ENCODE measurements at places on chromosomes 3 and 15.

DNA sequence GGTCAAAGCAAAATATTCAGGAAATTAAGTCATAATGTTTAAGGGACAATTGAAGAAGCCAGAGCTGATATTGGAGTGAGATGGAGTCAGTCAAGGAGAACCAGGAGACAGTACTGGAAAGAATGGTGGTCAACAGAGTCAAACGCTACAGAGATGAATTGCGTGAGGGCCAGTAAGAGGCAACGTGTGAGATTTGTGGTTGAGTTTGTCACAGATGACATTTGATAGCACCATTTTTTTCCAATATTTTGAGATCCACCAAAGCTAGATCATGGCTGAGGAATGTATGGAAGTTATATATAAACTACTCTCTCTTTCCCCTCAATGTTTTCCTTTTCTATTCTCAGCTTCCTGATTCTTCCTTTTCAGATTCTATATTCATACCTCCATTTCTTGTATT is 375.1 kb upstream of the ROBO2 start:
- DNase-seq, result no peak

GRCh38 chr15:99213187-99213811 is 36.1 kb downstream of the TTC23 start:
- DNase-seq, result peak; percentile 65

- DNase-seq, result no peak
Observed at GRCh38 chr3:8756671-8757070, 12.7 kb downstream of the OXTR start.

DNA sequence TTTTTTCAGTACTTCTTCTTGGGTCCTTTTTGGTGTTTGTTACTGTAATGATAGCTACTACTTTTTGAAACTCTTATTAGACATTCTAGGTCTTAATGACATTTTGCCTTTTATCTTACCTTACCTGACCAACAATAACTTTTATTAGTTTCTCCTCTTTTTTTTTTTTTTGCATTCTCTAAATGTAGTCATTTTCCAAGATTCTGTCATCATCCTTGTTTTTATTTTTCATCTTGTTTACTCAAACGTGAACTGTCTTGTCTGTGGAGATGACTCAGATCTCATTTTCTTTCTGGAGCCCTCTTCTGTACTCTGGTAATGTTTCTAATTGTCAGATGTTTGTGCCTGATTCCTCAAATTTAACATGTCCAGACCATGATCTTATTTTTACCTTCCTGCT is 2.9 kb downstream of the ABHD5 start:
- DNase-seq, result no peak

DNA sequence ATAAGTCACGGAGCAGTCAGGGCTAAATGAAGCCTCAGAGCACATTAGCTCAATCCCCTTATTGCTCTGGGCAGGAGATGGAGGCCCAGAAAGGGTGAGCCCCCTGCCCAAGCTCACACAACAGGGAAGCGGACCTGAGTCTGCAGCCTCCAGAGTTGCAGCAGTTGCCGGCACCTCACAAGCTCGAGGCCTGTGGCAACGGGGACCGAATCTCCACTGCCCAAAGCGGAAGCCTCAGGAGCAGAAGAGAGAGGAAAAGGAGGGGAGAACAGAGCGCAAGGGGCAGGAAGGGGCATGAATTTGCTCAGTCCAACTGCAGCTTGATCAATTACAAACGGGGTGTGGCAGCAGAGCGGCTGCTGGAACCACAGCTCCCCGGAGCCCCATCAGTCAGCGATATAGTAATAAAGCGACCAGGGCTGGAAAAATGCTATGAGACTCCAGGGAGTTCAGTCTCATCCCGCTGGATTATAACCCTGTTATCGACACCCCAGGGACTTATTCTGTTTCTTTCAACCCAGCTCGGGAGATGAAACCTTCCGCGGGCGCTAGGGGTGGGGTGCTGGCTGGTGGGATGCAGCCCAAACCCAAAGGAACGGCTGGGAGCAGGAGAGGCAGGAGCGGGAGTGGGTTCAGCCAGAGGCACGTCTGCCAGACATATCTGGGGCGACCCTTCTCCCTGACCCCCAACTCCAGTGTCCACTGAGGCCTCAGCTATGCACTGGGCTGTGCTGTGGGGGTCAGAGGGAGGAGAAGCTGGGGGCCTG is 219.7 kb upstream of the LINGO1 start:
- DNase-seq, result no peak
